Activated naive CD4-positive, alpha-beta T cell (primary cell): ENCODE measurements at places on chromosomes 3 and 15.
A peak's percentile ranks its signal among the peaks of the same experiment; 100 is the strongest.

GRCh38 chr3:36890261-36890660 is 54.6 kb downstream of the TRANK1 start:
- no peak for DNase-seq

GRCh38 chr15:85878828-85879225 is 84.1 kb upstream of the KLHL25 start:
- no peak for DNase-seq

DNA sequence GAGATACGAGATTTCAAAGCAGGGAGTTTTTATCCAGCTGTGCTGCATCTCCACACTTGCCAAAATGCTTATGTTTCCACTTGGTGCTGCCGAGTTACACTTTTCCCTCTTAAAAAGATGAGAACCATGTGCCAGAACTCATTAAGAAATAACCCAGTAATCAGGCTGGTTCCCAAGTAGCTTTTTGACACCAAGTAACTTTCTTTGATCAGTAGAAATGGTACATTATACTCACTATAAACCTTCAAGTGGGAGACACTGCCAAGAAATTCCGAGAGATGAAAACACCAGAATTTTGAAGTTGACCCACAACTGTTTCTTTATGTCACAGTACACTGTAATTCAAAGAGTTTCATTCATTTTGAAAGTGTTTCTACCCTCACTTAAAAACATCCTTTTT is 164.6 kb upstream of the CCDC54 start:
- no peak for DNase-seq

DNA sequence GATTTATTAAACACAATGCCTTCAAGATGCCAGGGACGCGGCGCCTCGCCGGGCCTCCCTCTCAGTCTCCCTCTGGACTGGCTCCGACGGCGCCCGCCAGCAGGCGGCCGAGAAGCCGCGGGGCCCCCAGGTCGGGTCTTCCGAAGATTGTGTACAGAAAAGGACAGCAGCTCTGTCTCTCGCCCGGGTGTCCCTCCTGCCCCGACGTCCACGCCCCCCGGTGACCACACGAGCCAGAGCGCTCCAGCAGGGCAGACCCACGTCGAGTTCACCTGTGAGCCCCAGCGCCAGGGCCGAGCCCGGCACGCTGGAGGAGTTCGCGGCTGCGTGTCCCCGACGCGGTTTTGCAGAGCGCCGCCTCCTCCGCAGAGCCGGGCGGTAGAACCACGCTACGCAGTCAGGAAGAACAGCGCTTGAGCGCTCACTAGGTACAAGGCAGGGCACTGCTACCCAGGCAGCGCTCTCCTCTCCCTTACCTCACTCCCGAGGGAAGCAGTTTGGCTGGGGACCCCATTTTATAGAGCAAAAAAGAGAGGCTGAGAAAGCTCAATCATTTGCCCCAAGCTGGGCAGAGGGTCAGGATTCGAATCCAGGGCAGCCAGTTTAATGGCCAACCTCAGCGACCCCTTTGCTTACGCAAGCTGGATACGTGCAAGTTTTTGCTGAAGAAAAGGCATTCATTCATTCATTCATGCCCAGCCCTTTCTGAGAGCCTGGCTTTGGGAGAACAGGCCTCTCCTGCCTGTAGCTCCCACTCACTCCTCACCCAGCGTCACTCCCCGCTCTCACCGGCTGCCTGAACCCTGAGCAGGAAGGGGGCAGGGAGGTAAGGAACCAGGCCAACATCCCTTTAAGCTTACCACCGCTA is 3.0 kb upstream of the TLE3 start:
- DNase-seq: peak; percentile 40

- DNase-seq: no peak
These were observed 52.5 kb downstream of the RAB11A start for GRCh38 chr15:65921780-65922179.

DNA sequence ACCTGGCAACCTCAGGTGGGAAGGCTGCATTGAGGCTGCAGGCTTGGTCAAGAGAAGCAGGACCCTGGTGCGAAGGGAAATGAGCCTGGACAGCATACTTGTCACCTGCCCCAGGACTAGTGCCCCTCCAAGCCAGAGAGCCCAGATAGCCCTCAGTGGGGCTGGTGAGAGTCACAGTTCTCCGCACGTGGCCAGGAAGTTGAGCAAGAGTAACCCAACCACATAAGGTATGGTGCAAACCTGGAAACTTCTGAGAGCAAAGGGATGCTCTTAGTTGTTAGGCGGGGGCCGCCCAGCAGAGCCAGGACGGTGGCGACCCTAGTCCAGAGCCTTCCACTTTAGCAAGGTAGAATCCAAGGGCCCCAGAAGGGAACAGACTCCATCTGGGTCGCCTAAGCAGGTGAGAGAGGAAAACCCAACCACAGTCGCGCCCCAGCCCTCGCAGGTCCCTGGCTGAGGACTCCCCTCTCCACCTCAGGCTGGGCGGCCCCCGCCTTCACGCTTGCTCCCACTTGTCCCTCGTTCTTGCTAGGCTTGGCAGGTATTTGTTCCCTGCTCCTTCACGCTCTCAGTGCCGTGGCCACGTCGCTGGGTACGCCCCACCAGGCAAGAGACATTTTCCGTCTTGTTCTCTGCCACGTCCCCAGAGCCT is 1.1 kb upstream of the VPS18 start:
- no peak for DNase-seq

DNA sequence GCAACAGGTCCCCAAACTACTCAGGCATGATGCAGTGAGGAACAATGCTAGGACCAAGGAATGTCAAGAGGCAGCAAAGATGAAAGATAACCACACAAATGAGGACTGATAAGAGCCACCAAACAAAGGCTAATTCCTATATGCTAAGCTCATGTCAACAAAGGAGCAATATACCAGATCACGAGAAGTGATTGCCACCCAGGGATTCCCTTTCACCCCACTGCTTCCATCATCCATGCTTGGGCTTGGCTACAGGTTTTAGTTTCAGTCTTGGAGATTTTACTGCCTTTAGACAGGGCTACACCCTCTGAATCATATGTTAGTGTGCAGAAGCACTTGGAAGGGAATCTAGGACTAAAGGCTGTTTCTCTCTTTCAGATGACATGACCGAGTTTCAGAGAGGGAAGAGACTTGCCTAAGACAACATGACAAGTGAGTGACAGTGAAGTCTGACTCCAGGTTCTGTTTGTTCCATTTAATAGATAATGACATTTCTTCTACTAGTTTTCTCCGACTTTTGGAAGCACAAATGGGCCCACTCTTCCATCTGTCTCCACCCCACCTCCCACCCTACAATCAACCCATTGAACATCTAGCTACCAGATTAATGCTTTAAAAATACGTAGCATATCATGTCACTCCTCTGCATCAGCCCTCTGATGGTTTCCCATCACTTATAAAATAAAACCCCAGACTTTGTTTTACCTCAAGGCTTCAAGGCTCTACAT is 173.5 kb upstream of the LRRN1 start:
- DNase-seq: no peak

- no peak for DNase-seq
These were observed 62.9 kb upstream of the ULK4 start for GRCh38 chr3:42024591-42025351.

- no peak for DNase-seq
These were observed 52.7 kb downstream of the SNTN start for GRCh38 chr3:63705092-63705645.

- DNase-seq: no peak
These were observed 79.2 kb downstream of the ABI3BP start for GRCh38 chr3:100913870-100914648.

DNA sequence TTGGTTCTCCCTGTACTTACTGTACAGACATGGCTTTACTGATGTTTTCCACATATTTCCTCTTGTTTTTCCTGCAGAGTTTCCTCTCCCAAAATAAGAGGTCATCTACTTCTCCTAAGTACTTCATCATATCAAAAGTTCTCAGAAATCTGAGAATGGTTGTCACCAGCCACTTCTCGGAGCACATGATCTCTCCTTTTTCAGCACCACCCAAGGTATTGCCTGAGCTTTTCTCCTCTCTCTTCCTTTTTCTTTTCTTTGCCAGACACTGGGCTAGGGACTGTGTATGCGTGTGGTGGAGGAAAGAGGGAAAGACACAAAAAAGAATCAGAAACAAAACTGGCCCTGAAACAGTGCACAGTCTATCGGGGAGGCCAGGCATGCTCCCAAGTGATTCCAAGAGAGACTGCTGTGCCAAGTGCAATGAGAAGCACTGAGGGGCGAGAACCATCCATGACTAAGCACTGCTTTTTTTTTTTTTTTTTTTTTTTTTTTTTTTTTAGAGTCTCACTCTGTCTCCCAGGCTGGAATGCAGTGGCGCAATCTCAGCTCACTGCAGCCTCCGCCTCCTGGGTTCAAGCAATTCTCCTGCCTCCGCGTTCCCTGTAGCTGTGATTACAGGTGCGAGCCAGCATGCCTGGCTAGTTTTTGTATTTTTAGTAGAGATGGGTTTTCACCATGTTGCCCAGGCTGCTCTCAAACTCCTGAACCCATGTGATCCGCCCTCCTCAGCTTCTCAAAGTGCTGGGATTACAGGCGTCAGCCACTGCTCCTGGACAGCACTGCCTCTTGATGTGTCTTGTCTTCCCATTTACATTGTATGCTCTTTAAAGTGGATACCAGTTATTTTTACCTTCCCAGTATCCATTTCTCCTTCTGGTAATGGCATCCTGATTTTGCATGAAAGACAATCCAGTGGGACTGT is 194.0 kb upstream of the FEZF2 start:
- DNase-seq: no peak

GRCh38 chr15:72994534-72995177 is 57.6 kb upstream of the NEO1 start:
- no peak for DNase-seq

GRCh38 chr15:65724464-65725215 is 67.5 kb downstream of the DENND4A start:
- no peak for DNase-seq

DNA sequence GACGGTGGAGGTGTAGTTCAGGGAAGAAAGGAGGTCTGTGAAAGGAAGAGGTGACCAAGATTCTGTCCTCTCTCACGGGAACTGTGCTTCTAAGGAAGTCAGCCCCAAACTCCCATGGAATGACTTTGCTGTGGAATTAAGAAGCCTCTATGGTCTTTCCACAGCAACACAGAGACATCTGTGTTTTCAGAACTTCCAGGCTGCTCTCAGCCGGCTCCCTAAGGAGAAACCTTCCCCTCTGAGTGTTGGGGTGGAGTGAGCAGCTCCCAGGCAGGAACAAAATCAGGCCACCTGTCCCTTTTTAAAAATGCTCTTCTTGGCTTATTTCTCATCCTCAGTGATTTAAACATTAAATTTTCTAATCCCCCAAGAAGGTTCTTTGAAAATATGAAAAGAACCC is 53.3 kb upstream of the SNRK start:
- DNase-seq: no peak

DNA sequence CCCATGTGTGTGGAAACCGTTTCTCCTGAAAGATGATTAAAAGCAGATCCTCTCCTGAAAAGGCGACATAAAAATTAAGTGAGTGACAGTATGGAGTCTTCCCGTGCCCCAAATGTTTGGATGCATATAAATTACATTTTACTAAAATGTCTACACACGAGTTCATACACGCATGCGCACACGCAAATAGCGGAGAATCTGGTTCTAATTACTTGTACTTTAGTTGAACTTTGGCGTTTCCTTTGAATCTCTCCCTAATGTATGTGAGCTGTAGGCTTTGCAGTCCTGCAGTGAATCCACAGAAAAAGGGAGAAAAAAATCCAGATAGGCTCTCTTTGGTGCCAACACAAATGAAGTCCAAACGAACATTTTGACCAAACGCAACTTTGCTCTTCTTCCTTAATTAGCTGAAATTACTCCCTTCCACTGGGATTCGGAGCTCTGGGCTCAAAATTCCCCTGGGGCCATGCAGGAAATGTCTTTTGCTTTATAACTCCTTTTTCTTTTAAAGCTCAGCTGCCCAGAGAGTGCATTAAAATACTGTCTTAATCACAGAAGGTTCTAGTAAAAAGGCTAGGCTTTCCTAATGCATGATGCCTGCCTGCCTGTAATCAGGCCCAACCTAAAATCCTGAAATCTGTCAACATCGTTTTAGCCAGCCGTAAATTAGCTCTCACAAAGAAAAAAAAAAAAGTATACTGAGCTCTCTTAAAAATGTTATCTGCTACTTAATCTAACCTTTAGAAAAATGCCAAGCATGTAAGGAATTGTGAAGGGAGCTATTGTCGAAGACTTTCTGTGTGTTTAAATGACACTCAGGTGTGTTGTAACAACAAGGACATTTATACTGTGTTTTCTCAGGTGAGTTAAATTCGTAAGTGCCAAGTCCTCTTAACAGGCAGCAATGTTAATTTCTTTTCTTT is 26.2 kb downstream of the RARB start:
- DNase-seq: no peak

GRCh38 chr15:77532846-77533245 is 99.9 kb downstream of the LINGO1 start:
- no peak for DNase-seq

DNA sequence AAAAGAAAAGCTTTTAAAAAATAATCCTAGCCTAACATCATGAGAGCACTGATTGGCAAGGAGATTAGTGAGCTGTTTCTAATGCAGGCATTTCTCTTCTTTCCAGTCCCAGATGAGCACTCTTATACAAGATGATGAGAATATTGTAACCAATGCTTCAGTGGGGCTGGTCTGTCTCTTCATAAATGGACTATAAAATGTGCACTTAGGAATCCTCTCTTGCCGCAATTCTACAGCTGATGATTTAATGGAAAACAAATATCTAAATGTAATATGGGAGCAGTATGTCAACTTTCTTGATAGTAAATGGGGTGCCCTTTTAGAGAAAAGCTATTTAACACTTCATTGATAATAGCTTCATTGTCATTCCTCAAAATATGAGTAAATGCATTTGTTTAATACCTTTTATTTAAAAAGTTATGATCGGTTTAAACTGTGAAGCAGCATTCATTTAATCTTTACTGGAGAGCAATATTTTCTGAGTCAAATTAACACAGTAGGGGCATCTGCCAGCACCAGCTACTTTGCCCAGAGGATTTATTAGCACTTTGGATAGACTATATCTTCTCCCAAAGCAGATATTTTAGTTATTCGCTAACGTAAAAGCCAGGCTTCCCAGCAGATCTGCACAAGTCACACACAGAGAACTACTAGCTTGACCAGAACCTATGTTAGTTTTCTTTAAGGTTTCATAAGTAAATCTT is 985.9 kb downstream of the DIPK2A start:
- DNase-seq: no peak

DNA sequence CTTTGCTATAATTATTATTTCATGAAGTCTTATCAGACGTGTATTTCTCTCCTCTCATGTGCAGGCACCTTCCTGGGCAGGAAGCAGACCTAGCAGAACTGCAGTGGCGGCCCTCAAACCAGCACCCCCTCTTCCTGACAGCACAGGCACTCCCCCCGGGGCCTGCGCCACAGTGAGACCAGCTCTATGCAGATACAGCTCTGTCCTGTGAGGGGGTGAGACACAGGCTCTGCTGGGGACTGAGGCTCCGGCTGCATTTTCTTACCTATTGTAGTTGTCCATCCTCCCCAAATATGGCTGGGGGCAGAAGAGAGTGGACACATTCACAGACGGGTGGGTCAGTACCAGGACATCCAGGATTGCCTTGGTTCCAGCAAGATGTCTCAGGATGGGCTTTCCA is 5.0 kb downstream of the CISH start:
- DNase-seq: peak; percentile 20
